ENCODE measurements at places on chromosomes 11 and 22.

GRCh38 chr11:75524665-75525432 lies 892 bp downstream of the GDPD5 start:
- DNase-seq = no peak

- peak; percentile 66 for DNase-seq
These were observed 2.6 kb upstream of the ATP5MGL start for GRCh38 chr22:42642806-42643633.

DNA sequence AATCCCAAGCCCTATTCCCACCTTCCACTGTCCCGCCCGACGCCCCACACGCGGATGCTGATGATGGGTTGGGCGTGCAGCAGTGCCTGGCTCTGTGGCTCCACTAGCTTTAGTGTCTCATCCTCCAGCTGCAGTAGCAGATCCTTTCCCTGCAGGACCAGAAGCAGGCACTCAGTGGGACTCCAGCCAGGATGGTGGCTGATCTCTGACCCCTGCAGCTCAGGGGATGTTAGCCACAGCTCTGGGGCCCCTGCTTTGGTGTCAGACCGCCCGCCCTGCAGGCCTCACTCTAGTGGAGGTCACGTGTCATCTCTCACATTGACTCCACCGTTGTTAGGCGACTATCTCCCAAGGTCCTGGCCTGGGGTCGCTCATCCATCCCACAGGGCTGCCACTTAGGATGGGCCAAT lies 11.8 kb downstream of the SMPD1 start:
- no peak for DNase-seq

- DNase-seq = peak; percentile 89
These were observed 3.1 kb upstream of the TMA7B start for GRCh38 chr22:39956932-39957664.

Data from common myeloid progenitor, CD34-positive (primary cell).